ENCODE measurements at places on chromosomes 7 and 10.

GRCh38 chr7:27714831-27715444, 25.0 kb upstream of the TAX1BP1 start:
- DNase-seq: no peak

- no peak for DNase-seq
Observed at GRCh38 chr10:52900593-52900992, 128.0 kb upstream of the MBL2 start.

GRCh38 chr10:30818010-30818660, 188.6 kb upstream of the LYZL2 start:
- no peak for DNase-seq

DNA sequence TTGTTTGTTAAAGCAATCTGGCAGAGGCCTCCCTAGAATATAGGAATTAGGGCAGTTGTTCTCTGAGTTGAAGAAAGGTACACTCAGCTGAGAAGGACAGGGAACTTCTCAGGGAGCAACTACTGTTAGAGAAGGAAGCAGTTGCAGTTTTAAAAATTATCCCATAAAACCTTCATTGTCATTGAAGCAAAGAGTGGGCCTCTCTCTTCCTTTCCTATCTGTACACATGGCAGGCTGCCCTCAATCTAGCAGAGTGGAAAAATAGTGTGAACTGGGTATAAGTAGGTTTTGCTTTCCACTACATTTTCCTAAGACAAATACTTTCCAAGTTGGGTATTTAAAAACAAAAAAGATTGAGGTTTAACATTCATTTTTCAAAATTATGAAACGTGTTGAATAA, 236.7 kb upstream of the KLF14 start:
- DNase-seq: no peak

DNA sequence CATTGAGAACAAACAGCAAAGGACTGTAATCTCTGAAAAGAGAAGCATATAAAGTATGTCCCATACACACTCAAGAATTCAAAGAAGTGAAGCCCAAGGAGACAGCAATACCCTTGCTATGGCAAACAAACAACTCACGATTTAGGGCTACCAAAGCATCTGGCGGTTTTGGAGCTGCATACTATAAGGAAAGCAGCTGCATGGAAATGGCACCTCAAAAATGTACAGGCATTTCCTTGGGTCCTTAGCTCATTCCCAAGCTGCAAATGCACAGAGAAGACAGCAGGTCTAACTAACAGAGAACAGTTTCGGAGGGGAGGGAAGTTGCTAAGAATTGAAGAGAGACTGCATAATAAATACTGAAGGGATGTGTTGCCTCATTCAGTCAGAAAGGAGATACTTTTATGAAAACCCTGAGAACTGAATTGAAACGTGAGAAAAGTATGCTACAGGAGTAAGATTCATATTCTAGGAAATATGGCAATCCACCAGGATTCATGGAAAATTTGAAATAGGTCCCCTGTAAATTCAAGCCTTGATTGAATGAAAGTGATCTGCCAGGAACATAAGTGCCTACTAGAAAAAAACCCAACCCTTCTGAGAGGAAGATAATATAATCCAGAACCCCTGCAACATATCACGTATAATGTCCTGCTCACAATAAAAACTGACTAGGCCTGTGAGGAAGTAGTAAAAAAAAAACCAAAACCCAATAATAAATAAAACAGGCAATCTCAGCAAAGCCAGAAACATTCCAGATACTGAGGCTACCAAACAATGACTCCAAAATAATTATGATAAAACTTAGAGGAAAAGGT, 36.4 kb downstream of the CUBN start:
- no peak for DNase-seq

GRCh38 chr10:80552151-80552646, 14.5 kb downstream of the SH2D4B start:
- no peak for DNase-seq

DNA sequence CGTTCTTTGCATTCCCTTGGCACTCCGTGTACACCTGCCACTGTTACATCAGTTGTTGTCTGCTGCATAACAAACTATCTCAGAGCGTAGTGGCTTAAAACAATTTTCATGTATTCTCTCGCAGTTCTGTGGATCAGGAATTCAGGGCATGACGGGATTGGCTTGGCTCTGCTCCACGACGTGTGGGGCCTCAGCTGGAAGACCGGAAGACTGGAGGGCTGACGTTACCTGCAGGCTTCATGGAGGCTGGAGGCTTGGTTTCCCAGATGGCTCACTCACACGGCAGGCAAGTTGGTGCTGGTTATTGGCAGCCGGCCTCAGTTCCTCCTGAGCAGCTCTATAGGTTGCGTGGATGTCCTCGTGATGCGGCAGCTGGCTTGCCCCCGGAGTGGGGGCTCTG, 25.5 kb downstream of the NYAP1 start:
- DNase-seq: no peak

GRCh38 chr7:154905146-154905545, 97.8 kb downstream of the PAXIP1 start:
- no peak for DNase-seq

DNA sequence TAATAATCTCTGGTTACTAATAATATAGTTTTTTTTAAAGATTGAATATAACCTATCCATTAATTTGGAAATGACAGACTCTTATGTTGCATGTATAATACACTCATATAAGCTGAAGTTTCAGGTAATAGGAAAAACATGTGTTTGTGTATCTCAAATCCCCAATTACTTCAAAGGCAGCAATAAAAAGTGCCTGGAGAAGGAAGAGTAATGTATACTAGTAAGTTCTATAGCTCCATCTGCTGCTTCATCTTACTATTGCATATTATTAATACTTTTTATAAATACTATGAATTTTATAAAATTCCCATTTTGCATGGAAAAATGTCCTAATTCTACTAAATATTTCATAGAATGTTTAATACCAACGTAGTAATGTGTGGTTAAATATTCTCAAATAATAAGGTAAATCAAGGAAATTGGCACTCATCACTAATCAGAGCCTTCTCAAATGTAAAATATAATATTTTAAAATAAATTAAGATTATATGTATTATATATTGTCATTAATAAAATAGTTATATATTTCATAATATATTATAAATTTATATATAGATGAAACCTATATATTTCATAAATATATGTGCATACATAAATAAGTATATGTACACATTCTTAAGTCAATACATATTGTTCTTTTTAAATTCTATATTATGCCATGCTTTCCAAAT, 311.9 kb downstream of the HGF start:
- DNase-seq: no peak

- DNase-seq: no peak
Observed at GRCh38 chr10:75388082-75388481, 13.5 kb downstream of the ZNF503 start.

GRCh38 chr10:123781956-123782500, 109.6 kb downstream of the CPXM2 start:
- no peak for DNase-seq

All from KG1 (cell line).